ENCODE measurements at places on chromosomes 13 and 19.
A peak's percentile ranks its signal among the peaks of the same experiment; 100 is the strongest.

DNA sequence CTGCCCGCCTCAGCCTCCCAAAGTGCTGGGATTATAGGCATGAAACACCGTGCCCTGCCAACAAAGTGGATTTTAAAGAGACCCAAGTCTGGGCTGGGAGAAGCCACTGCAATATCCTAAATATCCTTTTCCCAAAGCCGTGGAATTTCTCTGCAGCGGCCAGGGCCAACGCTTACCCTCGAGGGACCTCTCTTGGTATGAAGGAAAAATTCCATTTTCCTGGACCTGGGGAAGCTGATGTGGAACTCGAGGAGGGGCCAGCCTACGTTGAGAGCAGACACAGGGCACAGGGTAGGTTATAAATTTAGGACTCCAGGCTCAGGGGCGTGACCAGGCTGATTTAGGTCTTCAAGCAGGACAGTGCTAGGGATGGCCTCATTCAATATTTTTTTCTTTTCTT is 17.7 kb upstream of the UPF1 start:
- peak; percentile 33 for DNase-seq

GRCh38 chr13:47100214-47100853 is 203.5 kb upstream of the HTR2A start:
- no peak for DNase-seq

GRCh38 chr19:765179-765738 is 14.3 kb downstream of the MISP start:
- DNase-seq: no peak

DNA sequence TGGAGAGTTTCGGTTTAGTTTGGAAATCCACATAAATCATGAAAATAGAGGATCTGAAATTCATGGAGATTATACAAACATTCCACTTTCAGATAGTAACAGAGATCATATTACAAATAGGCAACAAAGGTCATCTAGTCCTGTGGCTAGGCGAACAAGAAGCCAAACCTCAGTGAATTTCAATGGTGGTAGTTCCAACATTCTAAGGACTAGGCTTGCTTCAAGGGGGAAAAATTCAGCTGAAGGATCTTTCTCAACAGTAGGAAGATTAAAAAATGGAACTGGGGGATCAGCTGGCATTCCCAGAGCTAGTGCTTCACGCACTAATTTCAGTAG is 47.0 kb downstream of the FOXO1 start:
- peak; percentile 26 for DNase-seq

- peak; percentile 55 for DNase-seq
Measured at GRCh38 chr13:34208336-34208735, 390.4 kb downstream of the RFC3 start.
